ENCODE measurements at places on chromosomes 12 and 14.

GRCh38 chr14:33992274-33993007 lies 41.6 kb upstream of the EGLN3 start:
- DNase-seq: no peak

DNA sequence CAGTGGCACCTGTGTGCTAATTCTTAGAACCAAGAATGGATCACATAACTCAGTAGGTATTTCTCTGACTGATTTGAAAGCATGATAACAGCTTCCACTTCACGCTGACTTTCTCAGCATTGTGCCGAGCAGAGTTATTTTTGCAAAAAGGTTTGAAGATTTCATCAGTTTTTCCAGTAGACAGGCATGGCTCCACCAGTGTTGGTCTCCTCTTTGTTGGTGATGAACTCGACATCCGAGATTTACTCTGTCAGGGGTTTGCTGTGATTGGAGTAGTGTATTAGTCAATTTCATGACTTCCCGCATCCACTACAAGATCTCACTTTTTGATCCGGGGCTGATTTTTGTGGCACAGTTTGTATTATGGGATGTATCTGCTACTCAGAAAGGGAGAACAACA lies 85.3 kb downstream of the PRKCH start:
- no peak for DNase-seq

DNA sequence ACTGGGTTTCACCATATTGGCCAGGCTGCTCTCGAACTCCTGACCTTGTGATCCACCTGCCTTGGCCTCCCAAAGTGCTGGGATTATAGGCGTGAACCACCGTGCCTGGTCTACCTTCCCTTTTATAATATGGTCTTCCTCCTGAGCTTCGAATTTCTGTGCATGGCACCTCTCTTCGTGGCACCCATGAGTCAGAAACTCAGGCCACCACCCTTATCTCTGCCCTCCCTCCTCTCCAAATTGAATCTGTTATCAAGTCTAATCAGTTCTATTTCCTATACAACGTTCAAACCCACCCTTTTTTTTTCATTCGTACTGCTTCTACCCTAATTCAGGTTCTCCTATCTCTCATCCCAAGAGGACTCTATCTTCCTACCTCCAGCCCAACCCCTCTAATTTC lies 5.0 kb upstream of the TINF2 start:
- DNase-seq: no peak

DNA sequence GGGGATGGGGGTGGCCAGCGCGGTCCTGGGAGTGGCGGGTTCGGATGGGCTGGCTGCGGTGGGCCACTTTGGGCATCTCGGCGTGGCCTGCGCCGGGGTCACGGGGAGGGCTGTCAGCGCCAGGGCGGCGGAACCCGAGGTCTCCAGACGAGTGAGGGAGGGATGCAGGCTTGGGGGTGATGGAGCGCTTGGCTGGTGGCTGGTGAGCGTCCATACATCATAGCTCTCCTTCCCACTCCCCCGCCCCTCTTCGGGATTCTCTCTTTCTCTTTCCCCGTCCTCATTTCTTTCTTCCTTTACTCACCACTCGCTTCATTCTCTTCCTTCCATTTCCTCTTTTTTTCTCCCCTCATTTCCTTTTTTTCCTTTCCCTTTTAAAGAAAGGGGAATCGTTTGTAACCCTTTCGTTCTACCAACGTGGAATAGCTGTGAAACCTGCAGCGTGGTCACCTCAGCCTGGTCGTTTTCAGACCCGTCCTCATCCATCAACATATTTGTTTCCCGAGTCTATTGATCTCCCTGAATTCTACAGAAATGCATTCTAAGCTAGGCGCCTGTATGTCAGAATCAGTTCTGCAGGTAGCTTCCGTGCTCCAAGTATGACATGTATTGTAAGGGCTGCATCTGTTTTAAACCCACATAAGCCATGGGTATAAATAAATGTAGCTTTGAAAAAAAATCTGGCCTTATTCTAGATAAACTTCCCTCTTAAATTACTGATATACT lies 260.3 kb upstream of the E2F7 start:
- DNase-seq: no peak
